ENCODE measurements at places on chromosomes 4 and X.

DNA sequence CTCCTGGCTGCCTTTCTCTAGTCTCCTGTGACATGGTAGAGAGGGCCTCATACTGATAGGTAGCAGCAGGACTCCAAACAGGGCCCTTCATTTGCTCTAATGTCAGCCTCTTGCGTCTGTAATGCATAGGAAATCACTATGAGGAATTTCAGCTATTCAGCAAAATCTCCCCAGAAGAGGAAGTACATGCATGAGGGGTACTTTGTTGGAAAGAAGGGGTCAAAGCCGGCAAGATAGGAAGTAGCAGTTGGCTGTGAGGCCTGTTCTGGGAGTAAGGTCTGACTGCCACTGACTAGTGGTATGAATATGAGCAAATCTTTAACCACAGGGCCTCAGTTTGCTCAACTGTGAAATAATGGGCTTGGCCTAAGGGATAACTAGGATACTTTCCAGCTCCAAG lies 283.2 kb downstream of the ARHGAP10 start:
- DNase-seq: peak; percentile 30

GRCh38 chr4:31620476-31620875 lies 900.3 kb downstream of the PCDH7 start:
- DNase-seq: peak; percentile 19

DNA sequence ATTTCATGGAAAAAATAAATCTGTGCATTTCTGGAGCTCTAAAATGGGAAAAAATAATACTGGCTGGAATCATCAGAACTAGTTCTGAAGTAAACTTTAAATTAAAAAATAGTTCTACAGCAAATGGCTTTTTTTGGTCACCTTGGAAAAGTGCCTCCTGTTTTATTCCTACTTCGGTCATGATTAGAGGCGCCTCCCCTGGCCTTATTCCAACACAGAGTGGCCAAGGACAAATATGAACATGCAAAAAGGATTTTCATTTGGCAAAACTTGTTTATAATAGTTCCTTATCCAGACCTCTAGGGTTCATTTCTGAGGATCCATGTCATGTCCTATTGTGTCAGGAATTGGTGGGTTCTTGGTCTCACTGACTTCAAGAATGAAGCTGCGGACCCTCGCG lies 11.1 kb upstream of the KLF8 start:
- DNase-seq: no peak

GRCh38 chr4:164701665-164702064 lies 52.3 kb upstream of the SMIM31 start:
- DNase-seq: no peak

GRCh38 chrX:39070009-39070408 lies 268.8 kb downstream of the MID1IP1 start:
- no peak for DNase-seq

All from astrocyte (in vitro differentiated cells and primary cell).